ENCODE measurements at places on chromosomes 4 and X.

GRCh38 chr4:152634110-152634760 lies 45.6 kb downstream of the TMEM154 start:
- DNase-seq: no peak

GRCh38 chr4:108940634-108941033 lies 177.8 kb upstream of the ETNPPL start:
- DNase-seq: no peak

GRCh38 chrX:6029014-6029413 lies 199.7 kb downstream of the NLGN4X start:
- DNase-seq: no peak

- no peak for DNase-seq
Measured at GRCh38 chr4:165905405-165906027, 32.5 kb downstream of the TLL1 start.

DNA sequence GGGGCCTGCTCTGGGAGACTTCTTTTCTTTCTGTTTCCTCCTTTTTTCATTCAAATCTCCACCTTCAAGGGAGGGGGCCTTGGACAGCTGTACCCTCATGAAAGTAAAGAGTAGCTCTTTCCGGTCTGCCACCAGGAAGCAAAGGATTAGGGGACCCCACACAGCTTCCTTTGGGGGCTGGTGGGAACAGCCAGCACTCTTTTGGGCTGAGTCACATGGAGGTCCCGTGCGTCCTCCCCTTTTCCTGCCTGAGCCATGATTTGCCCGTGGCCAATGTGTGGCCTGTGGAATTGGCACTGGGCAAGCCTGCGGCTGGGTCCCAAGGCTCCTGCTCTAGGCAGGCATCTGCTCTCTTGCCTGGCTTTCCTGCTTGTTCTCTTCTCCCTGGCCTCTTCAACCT lies 65.5 kb downstream of the FHDC1 start:
- no peak for DNase-seq

DNA sequence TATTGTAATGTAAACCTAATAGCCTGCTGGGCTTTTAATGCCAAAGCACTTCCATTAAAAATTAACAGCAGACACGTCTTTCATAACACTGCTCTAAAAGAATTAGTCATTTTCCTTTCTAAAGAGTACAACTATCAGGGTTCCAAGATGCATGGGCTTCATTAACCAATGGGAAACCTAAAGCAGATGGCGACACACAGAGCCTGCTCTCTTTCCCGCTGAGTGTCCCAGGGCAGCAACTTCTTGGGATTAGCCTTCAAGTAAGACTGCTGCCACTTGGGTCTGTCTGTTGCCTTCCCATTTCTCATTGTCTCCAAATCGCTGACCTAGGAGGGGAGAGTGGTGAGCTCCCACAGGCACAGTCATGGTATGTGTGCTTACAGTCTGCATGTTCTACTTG lies 14.0 kb upstream of the PHKA2 start:
- DNase-seq: no peak

GRCh38 chr4:57442831-57443291 lies 332.7 kb upstream of the IGFBP7 start:
- peak; percentile 85 for DNase-seq

DNA sequence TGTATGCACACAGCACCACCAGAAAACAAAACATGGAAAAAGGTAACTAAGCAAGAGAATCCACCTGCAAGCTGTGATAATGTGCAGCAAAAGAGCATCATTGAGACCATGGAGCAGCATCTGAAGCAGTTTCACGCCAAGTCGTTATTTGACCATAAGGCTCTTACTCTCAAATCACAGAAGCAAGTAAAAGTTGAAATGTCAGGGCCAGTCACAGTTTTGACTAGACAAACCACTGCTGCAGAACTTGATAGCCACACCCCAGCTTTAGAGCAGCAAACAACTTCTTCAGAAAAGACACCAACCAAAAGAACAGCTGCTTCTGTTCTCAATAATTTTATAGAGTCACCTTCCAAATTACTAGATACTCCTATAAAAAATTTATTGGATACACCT lies 90.2 kb downstream of the TET2 start:
- DNase-seq: no peak

GRCh38 chrX:8349816-8350544 lies 114.7 kb upstream of the VCX3B start:
- no peak for DNase-seq

GRCh38 chrX:18424482-18425198 lies 768 bp upstream of the CDKL5 start:
- peak; percentile 70 for DNase-seq

GRCh38 chr4:158162631-158163030 lies 10.2 kb downstream of the GASK1B start:
- no peak for DNase-seq

- no peak for DNase-seq
Measured at GRCh38 chrX:55754861-55755294, 37.3 kb downstream of the RRAGB start.

DNA sequence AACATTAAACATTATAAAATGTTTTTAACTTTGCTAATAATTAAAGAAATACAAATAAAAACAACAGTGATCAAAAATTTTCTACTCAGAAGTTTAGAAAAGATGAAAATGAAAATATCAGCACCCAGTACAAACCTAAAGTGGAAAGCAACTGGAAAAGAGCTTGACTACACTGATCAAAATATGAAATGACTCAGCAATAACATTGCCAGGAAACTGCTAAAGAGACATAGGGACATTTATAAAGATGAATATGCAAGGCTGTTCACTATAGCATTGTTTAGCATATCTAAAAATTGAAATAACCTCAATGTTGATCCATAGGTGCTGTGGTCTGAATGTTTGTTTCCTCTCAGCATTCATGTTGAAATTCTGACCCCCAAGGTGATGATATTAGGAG lies 88.5 kb upstream of the NOCT start:
- DNase-seq: no peak

All from retina (tissue), 1 donor.